ENCODE measurements at places on chromosomes 5 and 9.

DNA sequence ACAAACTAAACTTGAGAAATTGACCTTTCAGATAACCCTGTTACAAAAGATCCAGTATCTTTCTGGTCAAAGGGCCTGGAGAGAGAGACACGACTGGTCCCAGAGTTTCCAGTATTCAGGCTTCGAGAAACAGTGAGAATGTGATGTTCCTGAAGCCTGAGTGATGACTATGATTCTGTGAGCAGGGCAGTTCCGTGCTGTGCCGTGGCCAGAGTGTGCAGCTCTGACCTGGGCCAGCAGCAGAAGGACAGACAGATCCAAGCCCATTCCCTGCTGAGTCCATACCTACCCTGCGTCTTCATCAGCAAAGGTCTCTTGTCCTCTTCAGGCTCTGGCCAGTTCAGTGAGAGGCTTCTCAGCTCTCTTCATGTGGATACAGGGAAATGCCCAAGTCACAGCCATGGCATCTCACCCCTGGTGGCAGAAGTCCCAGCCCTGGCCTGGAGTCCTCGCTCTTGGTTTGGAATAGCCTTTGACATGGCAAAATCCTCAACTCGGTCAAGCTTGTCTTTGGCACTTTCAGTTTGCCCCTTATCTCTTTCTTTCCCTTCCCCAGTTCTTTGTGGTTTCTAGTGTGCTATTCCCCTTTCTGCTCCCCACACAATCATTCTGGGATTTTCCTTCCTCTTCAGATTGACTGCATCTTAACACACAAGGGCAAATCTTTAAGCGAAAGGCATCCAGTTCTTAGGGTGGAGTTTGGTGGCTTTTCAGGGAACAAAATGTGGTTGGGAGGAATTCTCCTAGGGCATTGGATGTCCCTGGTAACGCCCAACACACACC, 107.7 kb downstream of the LIFR start:
- DNase-seq: no peak

GRCh38 chr5:135434591-135435466, 12.3 kb downstream of the DCANP1 start:
- DNase-seq: no peak

- DNase-seq: no peak
Observed at GRCh38 chr5:180414176-180414575, 61.0 kb upstream of the GFPT2 start.

GRCh38 chr9:122944960-122945888, 4.4 kb downstream of the RABGAP1 start:
- no peak for DNase-seq

DNA sequence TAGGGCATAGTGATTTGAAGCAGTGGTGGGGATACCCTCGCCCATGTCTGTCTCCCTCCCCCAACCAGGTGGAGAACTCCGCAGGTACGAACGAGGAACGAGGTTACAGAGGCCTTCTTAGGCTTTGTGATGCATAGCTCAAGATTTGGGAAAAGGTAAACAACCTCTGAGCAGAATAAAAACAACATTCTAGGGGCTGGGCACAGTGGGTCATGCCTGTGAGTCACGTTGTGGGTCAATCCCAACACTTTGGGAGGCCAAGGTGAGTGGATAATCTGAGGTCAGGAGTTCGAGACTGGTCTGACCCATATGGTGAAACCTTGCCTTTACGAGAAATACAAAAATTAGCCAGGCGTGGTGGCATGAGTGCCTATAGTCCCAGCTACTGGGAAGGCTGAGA, 3.6 kb upstream of the LCP2 start:
- DNase-seq: no peak

GRCh38 chr9:18746631-18747030, 272.7 kb downstream of the ADAMTSL1 start:
- DNase-seq: no peak

- DNase-seq: no peak
Observed at GRCh38 chr5:157331807-157332206, 65.9 kb downstream of the CYFIP2 start.

DNA sequence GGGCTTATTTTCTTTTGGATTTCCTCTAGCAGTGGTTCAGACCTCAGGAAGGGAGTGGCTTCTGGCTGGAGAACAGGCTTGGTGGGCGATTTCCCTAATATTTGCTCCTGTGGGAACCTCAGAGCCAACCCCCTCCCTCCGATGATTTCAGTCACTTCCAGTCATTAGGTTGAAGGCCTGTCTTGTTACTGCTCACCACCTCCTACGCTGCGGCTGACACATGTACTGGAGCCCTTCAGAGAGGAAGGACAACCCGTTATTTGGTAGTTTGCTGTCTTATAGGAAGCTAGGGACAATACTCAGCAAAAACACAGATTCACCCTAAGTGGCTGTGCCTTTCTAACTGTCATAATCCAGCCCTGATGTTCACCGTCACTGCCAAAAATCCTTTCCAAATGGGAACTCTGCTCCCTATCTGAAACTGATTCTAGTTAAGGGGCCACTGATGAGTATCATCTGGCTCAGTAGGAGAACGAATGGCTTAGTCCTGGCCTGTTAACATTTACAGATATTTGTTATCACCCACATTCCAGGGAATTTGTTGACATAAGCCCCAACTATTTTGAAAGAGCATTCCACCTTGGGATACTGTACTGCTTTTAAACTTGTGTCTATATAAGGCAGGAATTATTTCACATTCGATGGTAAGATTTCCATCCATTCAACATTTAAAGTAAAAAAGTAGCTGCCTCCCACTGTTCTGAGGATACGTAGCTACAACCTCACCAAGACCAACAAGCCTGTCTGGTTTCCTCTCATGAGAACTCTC, 29.3 kb upstream of the ANKH start:
- DNase-seq: no peak
